ENCODE measurements at places on chromosomes 2 and 18.

GRCh38 chr2:25286025-25286400 lies 55.7 kb downstream of the DNMT3A start:
- DNase-seq = no peak

DNA sequence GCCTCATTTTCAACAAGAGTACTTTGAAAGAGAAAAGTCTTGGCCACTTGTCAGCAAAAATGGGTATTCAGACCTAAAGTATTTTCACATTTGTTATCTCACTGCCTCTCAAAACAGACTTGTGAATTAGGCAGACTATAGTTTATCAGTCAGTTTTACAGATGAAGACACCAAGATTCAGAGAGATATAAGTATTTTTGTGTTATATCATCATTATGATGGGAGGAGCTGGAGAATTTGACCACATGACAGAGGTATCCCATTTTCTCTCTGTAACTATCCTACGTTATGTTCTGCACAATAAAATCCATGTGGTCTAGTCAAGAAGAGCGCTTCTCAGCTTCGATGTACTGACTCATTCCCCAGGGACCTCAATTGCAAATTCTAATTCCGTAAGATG lies 213.7 kb downstream of the MYCN start:
- no peak for DNase-seq

DNA sequence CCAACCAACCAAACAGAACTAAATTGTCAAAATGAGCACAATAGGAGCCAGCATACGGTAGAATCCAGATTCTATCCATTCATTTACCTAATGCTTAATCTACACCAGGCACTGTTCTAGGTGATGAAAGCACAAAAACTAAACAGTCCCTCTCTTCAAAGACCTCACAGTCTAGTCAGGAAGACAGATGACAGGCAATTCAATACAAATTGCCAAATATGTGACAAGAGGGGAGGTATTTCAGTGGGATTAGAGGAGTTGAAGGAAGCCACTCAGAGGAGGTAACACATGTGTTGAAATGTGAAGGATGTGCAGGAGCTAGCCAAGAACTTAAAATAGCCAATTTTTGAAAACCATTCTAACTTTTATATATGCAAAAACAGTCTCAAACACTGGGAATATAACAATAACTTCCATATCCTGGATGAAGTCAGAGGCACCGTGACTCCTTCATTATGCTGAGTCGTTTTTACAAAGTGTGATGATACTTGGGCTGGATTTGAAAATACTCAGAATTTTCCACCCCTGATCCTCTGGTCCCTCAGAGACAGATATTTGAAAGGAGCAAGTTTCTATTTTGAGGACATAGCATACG lies 204.9 kb downstream of the PID1 start:
- no peak for DNase-seq

GRCh38 chr2:98787700-98788099 lies 56.8 kb upstream of the MGAT4A start:
- DNase-seq = no peak

GRCh38 chr2:109110170-109110569 lies 18.8 kb upstream of the SH3RF3 start:
- no peak for DNase-seq

DNA sequence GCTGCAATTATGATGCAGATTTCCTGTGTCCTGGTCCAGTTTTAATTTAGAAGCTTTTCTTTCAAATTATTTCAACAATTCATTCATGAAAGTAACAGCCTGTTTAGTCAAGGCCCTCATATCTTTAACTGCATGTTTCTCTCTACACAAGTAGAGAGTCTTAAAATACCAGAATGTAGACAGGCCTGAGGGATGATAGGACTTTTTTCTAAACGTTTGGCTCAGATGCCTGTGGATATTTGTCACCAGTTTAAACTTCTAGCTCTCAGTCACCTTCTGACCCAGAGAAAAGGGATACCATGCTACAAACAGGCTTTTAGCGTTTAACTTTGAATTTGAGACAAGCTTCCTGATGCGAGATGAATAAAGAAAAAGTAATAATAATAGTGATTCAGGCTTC lies 15.7 kb downstream of the COL5A2 start:
- peak; percentile 32 for DNase-seq

GRCh38 chr2:239327536-239328350 lies 73.1 kb downstream of the HDAC4 start:
- DNase-seq = no peak

Data from fibroblast of gingiva (primary cell).